ENCODE measurements at places on chromosomes 12 and 14. TPM values are rescaled to one million over a fixed set of nuclear protein-coding genes. Genes with fewer than 3 reads are reported as not detected.

DNA sequence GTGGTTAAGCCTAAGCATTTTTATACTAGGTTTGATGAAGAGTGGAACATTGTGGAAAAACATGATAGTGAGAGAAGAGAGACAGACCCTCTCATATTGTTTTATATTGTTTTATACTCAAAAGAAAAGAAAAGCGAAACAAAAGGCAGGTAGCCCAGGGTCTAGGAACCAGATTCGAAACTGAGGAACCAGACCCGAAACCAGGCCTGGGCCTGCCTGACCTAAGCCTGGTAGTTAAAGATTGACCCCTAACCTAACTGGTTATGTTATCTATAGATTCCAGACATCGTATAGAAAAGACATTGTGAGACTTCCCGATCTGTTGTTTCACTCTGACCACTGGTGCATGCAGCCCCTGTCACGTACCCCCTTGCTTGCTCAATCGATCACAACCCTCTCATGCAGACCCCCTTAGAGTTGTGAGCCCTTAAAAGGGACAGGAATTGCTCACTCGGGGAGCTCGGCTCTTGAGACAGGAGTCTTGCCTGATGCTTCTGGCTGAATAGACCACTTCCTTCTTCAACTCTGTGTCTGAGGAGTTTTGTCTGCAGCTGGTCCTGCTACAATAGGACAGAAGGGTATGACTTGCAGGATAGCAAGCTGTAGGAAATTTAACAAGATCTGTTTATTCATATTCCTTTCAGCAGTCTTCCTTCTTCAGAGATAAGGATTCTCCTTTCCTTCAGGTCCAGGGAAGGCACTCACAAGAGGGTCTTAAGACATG, 147.1 kb upstream of the PLEKHA5 start:
- DNase-seq: no peak

DNA sequence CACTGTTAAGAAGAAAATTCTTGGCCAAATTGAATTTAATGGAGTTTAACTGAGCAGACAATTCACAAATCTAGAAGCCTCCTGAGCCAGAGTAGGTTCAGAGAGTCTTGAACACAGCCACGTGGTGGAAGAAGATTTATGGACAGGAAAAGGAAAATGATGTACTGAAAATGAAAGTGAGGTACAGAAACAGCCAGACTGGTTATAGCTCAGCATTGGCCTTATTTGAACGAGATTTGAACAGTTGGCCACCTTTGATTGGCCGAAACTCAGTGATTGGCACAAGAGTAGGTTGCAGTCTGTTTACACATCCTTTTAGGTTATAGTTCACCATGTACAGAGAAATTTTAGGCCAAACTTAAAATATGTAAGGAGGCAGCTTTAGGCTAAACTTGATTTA, 9.9 kb downstream of the OAS2 start:
- DNase-seq: no peak

- DNase-seq: no peak
These were observed 857.6 kb downstream of the FSCB start for GRCh38 chr14:43649508-43649907.

DNA sequence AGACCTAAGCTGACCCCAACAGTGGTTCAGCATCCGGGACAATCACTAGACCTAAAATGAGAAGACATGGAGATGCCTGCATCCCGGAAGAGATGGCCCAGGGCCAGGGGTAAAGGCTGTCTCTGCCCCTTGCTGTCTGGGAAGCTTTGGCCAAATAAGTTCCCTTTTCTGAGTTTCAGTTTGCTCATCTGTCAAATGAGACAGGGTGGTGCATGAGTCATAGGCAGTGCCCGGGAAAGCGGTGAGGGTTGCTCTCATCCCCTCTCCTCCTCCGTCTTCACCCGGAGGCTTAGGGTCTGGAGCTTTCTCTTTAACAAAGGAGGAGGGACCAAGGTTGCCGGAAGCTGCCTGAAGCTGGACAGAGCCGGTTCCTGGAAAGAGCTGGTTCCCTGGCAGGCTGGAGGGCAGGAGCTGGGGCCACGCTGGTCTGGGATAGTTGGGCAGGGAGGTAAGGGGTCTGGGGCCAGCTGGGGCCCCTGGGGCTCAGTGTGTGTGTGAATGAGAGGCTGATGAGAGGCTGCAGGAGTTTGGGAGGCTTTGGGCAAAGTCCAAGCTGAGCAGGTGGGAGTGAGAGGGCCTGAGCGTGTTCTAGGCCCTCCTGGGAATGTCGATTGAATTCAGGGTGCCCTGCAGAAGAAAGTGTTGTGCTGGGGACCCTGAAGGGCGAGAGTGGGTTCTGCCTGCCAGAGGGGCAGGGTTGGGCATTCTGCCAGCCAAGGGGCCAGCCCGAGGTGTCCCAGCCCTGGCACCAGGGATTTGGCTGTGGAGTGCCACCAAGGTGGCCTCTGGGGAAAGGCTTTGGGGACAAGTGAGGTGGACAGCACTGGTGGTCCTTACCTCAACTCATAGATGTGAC, at the start of gene SDSL:
TSS of gene SDSL (plus strand) at position 351 of the 856 bp plus-strand sequence. CDS start 5,603 bp downstream, outside the sequence.
- no peak for DNase-seq

DNA sequence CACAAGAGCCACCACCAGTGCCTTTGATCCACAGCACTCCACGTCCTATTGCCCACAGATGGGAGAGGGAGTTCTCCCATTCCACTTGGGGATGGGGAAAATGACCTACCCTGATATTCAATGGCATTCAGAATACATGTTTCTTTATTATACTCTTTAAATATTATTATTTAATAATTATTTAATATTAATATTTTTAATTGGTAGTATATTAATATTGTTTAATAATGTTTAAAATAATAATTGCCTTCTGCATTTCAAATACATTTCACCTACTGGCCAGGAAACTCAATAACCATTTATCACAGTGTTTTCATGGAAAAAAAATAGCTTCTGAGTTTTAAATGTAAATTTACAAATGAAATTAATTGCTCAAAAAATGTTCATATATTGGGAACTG, 127.4 kb upstream of the G2E3 start:
- no peak for DNase-seq

DNA sequence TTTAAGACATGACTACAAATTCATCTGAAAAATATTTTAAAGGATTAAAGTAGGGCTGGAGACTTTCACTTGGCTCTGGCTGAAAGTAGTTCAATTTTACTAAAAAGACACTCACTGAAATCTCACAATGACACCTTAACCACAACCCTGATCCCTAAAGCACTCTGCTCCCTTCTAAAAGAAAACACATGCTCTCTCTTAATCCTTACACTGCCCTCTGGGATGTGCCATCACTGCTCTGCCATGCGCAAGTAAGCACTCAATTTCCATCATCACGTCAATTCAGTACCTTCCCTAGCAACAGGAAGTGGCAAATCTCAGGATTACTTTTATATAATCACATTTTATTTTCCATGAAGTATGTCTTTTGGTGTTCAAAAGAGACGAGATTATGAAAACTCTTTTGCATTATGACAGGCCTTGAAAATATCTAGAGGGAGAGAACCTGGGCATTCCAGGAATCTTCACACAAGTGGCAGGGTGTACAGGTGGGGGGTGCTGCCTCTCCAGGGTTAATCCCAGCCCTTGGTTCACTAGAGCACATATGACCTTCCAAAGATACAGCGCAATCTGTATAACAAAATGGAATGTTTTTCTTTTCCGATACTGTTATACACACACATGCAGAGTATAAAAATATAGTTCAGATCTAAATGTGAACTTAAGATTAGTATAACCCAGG, 7.3 kb downstream of the ATG14 start:
- no peak for DNase-seq

- no peak for DNase-seq
These were observed 41.4 kb downstream of the PRPF40B start for GRCh38 chr12:49664591-49665239.

DNA sequence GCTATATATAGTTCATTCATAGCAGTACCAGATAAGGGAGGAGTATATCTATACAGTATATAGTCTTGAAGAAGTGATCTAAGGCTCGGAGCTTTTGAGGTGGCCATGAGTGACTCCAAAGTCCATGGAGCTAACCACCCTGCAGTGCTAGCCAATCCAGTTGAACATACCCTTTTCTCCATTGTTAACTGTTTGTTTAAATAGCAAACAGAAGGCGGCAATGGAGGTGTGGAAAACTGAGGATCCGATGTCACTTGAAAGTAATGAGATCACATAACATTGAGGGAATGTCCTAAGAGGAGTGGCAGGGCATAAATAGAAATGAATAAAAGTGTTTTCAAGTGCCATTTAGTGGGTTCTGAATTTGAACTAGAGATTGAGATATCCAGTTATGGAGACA, 12.4 kb upstream of the SNAPC1 start:
- no peak for DNase-seq

GRCh38 chr14:50926851-50927386, 17.4 kb downstream of the PYGL start:
- no peak for DNase-seq

DNA sequence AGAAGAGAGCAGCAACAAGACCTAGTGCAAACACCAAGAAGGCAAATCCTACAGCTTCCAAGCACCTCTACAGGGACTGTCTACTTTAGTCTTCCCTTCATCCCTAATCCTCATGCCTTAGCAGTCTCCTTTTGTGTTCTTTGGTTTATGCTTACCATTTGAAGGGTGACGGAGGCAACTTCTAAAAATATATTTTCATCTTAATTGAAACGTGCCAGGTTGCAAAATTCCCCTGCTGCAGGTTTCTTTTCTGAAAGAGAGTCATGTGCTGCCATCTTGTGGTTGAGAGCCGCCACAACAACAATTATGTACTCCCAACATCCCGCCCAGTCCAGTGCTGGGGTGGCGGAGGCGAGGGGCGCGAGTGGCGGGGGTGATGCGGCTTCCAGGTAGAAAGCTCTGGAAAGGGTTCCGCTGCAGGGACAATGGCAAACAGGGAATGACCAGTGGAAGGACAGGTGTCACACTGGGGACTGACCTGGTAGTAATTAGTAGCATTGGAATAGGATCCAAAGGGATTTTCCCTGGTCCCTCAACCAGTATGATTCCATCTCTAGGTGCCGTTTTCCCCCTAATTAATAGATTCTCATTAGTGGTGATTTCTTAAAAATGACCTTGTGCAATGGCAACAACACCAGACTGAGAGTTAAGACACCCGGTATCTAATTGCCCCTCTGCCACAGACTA, 80.3 kb upstream of the GNG2 start:
- peak; percentile 74 for DNase-seq

DNA sequence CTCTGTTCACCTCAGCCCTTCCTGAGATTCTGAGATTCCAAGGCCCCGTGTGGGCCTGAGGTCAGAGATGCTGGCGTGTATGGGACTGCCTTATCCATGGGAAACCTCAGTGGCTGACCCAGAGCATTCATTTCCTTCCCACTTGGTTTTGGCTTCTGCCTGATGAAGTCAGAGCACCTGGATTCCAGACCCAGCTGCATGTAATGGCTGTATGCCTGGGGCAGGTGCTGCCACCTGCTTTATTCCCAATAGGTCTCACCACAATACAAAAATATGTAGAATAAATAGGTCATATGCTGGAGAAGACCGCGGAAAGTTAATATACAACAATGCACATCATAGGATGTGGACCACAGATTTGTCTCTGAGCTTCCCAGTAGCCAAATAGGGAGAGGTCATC, 25.6 kb downstream of the FIGNL2 start:
- DNase-seq: no peak

GRCh38 chr14:70827347-70827746, 18.0 kb upstream of the MAP3K9 start:
- DNase-seq: no peak

DNA sequence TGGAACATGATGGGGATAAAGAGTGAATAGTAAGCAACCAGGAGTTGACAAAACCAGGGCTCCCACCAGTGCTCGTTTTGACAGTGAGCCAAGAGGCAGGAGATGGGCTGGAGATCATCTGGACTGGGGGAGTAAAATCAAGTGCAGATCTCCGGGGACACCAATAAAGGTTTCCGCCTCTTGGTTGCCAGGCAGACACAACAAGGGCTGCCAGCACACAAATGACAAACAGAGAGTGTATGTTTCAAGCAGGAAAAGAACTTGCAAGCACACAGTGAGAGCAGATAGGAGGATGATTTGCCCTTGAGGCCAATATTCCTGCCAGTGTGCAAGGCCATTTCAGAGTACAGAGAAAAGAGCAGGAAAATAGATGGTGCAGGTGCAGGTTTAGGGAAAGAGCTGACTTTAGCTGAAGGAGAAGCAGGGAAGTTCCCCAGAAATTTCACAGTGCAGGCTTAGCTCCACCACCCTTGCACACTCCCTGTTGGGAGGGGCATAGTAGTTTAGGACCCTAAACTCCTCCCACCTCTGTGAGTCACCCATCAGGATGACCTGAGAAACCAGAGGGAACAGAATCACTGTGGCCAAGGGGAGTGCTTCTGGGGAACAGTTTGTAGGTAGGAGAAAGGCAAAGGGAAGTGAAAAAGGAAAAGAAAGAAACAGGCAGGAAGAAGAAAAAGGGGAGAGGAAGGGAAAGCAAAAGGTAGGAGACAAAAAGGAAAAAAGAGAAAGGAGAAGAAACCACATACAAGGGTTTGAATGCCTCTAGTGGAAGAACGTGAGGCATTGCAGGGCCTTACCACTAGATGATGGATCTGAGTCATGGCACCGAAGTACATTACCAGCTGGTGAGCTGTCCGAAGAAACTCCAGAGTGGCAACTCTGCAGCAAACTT, 404.4 kb downstream of the SLC6A15 start:
- no peak for DNase-seq

DNA sequence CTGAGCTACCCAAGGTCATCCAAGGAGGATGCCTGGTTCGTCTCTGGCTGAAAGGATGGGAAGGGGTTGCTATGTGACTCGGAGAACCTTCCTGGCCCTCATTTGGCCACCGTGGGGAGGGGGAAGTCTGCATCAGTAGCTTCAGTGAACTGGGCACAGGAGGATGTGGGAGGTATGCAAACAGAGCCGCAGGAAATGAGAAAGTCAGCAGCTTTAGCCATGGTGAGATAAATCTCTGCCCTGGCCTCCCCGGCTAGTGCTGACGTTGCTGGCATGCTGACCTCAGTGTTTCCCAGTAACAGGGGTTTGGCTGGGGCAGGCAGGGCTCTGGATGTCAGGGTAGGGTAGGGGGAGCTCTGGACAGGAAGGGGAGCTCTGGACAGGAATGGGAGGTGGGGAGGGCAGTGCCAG, 2.3 kb upstream of the CEBPE start:
- DNase-seq: no peak

DNA sequence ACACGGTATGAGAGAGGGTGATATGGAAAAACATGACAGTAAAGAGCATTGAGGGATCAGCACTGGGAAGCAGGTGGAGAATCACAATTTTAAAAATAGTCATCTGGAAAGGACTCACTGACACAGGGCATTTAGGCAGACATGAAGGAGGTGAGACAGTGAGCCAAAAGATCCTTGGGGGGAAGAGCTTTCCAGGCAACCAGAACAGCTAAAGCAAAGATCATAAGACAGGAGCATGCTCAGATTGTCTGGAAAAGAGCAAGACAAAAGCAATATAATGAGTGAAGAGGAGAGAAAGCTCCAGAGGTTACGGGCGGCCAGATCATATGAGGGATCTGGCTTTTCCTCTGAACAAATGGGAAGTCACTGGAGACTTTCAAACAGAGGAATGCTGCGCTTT, 63.9 kb downstream of the DENND5B start:
- DNase-seq: no peak

GRCh38 chr12:52261208-52261484, 13.3 kb upstream of the KRT86 start:
- no peak for DNase-seq

The KRT74 gene
- 0.72 TPM for total RNA-seq

The PAPLN gene
- total RNA-seq: 0.34 TPM

The KRT86 gene
- total RNA-seq: not detected

The PPM1H gene
- not detected for total RNA-seq

The WDR89 gene
- total RNA-seq: 37.9 TPM

The ASCL1 gene
- total RNA-seq: 0.08 TPM

The FAR2 gene
- 11.1 TPM for total RNA-seq

The SNX6 gene
- total RNA-seq: 63.7 TPM

The RFLNA gene
- total RNA-seq: not detected

Data from naive thymus-derived CD4-positive, alpha-beta T cell (primary cell).